Stimulated activated CD4-positive, alpha-beta T cell treated with anti-CD3 and anti-CD28 coated beads, Interleukin-1b, Interleukin-23, amount 100 ng/mL, for 4 hours (primary cell): ENCODE measurements at places on chromosomes 6 and 20.

DNA sequence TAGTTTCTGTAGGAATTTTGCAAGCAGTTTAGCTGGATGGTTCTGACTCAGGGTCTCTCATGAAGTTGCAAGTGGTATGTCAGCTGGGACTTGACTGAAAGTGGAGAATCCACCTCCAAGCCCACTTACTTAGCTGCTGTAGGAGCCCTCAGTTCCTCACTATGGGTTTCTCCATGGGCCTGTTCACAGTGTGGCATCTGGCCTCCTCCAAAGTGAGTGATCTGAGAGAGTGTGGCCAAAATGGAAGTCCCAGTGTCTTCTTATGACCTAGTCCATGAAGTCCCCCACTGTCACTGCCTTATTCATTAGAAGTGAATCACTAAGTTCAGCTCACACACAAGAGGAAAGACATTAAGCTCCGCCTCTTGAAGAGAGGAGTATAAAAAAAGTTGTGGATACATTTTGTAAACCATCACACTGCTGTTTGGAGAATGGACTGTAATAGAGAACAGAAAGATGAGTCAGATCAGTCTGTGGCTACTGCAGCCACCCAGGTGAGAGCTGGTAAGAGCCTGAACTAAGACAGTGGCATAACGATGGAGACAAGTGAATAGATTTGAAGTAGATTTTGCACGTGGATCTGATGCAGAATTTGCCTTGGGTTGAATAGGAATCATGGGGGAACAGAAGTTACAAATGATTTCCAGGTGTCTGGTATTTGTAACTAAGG lies 4.9 kb upstream of the NELFCD start:
- DNase-seq, result no peak

DNA sequence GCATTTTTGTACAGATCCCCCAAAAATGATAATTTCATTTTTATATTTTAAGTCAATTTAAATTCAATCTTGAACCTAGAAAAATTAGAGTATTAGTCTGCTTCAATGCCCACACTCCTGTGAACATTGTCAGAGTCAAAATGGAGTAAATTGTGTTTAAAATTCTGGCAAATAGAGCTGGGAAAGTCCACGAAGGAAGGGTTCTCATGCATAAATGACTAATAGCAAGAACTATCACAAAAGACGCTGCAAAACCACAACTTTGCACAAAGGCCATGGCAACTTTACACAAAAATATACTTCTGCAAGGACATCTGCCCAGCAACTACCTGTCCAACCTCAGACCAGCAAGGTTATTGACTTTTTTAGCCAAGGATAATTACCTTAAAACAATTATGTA lies 203.2 kb upstream of the SMLR1 start:
- DNase-seq, result no peak

DNA sequence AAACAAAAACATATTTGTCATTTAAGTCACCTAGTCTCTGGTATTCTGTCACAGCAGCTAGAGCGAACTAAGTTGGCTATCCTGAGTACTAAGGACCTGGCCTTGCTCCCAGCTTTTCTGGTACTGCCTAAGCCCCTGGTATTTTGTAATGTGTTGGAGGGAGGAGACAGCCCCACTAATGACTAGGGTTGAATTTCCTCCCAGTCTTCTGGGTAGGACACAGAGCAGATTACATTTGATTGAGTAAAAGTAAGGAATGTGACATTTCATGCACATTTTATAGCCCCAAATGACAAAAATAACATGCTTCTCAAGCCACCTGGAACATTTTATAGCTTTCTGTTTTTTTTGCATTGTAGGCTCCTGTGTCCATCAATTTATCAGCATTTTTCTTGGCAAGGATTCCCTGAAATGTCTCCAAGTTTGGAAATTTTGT lies 47.9 kb upstream of the DDR1 start:
- DNase-seq, result no peak

GRCh38 chr6:166235666-166236292 lies 68.1 kb upstream of the TBXT start:
- DNase-seq, result no peak

GRCh38 chr6:13965582-13966127 lies 40.9 kb downstream of the RNF182 start:
- DNase-seq, result no peak

- no peak for DNase-seq
These were observed 287.0 kb downstream of the CDC5L start for GRCh38 chr6:44674226-44675155.

- no peak for DNase-seq
These were observed 13.8 kb downstream of the ECT2L start for GRCh38 chr6:138809677-138810076.

GRCh38 chr20:35039146-35039545 lies 53.5 kb downstream of the TRPC4AP start:
- no peak for DNase-seq

DNA sequence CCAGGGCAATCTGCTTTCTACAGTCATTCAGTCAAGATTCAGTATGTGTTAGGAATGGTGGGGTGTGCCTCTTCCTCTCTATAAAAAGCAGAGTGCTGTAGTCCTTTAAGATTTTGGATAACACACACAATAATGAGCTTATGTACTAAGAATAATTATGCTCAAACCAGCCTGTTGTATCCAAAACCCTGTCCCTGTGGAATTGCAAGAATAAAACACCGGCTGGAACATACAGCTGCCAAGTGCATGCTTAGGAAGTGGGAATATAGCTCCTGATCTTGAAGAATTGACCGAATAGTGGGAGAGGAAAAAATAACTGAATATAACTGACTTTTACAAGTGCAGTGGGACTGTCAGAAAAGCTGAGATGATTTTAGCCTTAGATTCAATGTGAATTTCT lies 979 bp upstream of the MOCS1 start:
- DNase-seq, result no peak

GRCh38 chr6:42241915-42242314 lies 24.3 kb upstream of the MRPS10 start:
- DNase-seq, result no peak

- no peak for DNase-seq
These were observed 6.5 kb downstream of the LOC128125822 start for GRCh38 chr6:63578757-63579156.

- DNase-seq, result no peak
These were observed 4.0 kb downstream of the IRF4 start for GRCh38 chr6:395432-396125.
